ENCODE measurements at places on chromosomes 4 and X.

DNA sequence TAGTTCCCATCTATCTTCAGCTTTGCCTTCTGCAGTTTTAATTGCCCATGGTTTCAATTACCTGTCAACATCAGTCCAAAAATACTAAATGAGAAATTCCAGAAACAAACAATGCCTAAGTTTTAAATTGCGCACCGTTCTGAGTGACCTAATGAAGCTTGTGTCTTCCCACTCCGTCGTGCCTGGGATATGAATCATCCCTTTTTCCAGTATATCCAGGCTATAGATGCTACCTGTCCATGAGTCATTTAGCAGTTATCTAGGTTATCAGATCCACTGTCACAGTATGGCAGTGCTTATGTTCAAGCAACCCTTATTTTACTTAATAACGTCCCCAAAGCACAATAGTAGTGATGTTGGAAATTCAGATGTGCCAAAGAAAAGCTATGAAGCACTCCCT lies 363.6 kb upstream of the FAM241A start:
- no peak for DNase-seq

- DNase-seq, result no peak
Measured at GRCh38 chr4:61443813-61444510, 243.8 kb downstream of the ADGRL3 start.

DNA sequence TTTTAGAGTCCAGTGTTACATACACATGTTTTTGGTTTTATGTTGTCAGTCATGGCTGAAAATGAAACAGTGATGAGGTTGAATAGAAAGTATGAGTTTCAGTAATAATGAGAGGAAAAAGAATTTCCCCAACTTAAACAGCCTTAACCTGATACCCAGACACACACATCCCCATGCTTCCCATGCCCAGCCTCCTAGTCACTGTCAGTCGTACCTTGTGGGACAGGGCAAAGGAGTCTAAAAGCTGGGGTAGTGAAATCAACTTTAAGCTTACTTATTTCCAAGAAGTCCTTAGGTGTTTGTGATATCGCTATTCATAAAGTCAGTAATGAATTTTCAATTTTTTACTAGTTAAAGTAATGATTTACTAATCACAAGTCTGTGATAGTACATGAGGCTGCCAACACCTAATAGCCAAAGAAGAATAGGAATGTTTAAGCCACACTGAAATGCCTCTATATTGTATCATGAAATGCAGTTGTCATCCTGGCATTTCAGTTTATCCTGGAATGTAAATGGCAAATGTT lies 24.3 kb upstream of the GPR34 start:
- DNase-seq, result no peak

DNA sequence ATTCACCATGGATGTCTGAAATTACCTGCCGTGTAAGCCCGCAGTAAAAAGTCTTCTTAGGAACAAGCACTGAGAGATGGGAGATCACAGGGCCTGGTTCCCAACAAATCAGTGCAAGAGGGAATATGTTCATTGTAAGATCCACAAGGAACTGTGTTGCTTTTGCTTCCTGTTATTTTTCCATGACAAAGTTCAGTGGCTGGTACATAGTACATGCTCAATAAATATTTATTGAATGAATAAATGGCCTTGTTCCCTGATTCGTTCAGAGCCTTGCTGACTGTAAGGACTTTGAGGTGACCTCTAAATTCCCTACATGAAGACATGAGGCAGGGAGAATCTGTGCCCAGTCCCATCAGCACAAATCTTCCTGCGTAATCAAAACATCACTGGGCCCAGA lies 7.4 kb downstream of the TMEM31 start:
- no peak for DNase-seq

DNA sequence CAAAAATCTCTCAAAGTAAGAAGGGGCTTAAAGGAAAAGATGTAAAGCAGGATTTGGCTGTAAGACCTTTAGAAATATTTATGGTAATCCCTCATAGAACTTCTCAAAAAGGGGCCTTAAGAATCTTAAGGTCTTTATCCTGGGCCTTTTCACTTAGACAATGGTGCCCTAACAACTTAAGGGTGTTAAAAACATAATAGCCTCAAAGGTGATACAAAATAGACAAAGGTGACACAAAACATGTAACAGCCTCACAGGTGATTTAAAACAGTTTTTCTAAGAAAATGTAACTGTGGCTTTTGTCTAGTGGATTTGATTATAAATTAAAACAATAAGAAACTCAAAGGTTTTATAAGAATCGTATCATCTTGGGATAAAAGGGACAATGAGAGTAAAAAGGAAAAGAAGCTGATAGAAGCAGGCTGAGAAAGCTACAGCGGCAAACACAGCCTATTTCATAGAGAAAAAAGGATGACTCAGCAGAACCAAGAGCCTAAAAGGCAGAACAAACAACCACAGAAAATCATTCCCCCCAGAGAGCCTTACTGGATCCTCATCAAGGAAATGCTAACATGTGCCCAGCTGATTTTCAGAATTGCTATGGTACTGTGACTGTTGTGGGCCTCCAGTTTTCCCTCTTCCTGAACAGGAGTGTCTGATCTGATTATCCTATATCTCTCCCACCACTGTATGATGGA lies 164.3 kb downstream of the STPG2 start:
- no peak for DNase-seq

DNA sequence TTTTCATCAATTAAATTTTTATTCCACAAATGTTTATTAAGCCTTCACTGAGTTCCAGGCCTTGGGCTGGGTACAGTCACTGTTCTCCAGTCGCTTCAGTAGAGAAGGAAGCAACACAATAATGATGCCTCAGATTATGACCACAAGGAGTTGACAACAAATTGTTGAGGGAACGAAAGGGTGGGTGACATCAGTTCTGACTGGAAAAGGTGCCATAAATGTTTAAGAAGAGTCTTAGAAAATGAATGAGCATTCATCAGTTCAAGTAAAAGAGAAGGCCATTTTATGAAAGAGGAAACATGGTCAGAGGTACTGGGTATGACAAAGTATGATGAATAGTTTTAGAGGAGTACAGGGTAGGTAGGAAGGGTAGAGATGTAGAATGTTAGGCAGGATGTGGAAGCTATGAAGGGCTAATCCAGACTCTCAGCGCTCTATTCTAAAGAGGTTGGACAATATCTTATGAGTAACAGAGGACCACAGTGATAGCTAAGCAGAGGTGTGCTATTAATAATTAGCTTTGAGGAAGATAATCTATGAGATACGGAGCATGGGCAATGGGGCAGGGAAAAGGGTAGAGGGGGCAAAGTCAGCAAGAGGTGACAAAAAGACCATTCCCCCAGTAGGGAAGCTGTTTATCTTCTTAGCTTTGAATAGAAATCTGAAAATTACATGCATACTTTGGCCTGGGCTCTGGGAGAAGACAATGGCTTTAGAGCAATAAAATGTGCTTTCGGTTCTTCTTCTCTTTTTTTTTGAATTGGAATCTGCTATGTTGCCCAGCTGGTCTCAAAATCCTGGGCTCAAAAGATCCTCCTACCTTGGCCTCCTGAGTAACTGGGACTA lies 20.4 kb downstream of the AFP start:
- DNase-seq, result no peak

DNA sequence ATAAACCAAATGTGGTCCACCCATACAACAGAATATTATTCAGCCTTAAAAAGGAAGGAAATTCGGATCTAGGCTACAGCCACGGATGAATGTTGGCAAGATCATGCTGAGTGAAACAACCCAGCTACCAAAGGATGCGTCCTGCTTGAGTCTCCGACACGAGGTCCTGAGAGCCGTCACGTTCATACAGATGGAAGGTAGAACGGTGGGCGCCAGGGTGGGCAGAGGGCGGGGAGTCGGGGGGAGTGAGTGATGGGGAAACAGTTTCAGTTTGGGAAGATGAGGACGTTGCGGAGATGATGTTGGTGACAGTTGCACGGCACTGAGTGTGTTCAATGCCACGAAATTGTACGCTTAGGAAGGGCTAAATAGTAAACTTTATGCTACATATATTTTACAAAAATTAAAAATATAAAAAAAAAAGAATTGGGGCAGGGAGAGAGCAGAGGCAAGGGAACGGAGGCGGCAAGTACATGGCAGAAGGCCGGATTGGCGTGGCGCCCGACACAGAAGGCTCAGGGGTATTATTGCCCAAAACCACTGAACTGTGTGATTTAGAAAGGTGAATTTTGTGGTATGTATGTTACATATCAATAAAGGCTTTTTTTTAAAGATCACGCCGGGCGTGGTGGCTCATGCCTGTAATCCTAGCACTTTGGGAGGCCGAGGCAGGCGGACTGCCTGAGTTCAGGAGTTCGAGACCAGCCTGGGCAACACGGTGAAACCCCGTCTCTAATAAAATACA lies 14.8 kb upstream of the MXD4 start:
- DNase-seq, result no peak

- DNase-seq, result no peak
Measured at GRCh38 chr4:71188951-71189350, 149.9 kb upstream of the SLC4A4 start.

GRCh38 chrX:72141372-72142004 lies 9.8 kb upstream of the RTL5 start:
- no peak for DNase-seq

- DNase-seq, result no peak
Measured at GRCh38 chr4:73487233-73487632, 5.7 kb downstream of the AFM start.

DNA sequence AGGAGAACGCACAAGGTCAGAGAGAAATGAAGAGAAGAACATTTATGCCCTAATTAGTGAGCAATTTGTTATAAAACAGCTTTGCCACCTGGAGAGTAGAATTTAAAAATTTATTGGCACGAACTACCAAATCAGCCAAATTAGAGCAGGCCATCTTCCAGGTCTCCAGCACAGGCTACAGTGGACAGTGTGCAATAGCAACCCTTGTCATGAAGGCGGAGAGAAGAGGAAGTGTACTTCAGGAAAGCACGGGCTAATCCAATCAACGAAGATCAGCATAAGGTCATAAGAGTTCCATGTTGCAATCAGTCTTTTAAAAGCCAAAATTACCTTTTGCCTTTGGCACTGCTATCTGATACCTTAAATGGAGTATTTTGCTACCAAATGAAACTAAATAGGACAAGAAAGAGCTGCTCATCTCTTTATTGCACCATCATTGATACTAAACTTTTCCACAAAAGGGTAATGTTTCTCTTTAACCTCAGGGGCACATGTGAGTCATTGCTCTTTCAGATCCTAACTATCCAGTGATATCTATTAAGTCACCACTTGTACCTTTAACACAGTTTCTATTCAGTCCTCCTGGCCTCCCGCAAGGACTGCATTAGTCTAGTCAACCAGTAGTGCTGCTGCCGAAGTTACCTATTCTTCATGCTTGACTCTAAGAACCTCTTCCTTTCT lies 19.9 kb downstream of the ANK2 start:
- no peak for DNase-seq

GRCh38 chrX:39936886-39937770 lies 160.6 kb downstream of the BCOR start:
- DNase-seq, result no peak

DNA sequence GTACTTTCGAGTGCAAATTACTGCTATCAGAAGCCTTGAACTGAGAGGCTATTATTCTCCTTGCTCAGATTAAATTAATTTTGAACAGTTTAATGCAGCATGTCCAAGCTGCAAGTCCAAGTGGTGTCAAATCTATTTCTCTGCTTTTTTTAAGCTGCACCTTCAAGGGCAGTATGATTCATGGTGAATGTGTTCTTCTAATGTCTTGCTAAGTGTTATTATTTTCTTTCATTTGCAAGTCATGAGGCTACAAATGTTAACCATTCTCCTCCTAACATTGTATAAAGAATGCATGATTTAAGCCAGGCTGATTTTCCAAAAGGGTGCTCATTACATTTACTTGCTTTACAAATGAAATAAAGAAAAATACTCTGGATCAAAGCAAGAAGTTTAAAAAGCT lies 200.4 kb downstream of the TEX13C start:
- DNase-seq, result no peak

GRCh38 chrX:16828124-16828908 lies 41.8 kb downstream of the RBBP7 start:
- no peak for DNase-seq

- DNase-seq, result no peak
Measured at GRCh38 chr4:46870411-46870810, 38.6 kb downstream of the COX7B2 start.

GRCh38 chr4:22962295-22962694 lies 269.6 kb downstream of the GBA3 start:
- no peak for DNase-seq

- DNase-seq, result no peak
Measured at GRCh38 chr4:176238826-176239225, 30.2 kb downstream of the ASB5 start.

GRCh38 chrX:29376584-29376983 lies 789.3 kb downstream of the IL1RAPL1 start:
- no peak for DNase-seq

GRCh38 chr4:99029018-99029735 lies 33.7 kb downstream of the METAP1 start:
- DNase-seq, result no peak

DNA sequence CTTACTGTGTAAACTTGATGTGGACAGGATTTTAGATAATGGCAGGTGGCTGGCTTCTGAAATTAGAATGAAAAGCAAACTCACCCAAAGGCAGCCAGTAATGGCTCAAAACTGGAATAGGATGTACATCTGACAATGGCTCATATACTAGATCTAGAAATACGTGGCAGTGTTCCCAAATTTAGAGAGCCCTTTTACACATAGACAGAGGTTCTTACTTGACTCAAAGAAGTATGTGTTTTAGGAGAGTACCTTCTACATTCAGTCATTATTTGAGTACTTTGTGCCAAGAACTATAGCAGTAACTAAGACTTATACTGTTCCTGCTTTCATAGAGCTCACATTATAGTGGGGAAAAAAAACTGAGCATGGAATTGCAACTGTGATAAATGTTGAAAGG lies 48.0 kb downstream of the UBE2K start:
- no peak for DNase-seq

DNA sequence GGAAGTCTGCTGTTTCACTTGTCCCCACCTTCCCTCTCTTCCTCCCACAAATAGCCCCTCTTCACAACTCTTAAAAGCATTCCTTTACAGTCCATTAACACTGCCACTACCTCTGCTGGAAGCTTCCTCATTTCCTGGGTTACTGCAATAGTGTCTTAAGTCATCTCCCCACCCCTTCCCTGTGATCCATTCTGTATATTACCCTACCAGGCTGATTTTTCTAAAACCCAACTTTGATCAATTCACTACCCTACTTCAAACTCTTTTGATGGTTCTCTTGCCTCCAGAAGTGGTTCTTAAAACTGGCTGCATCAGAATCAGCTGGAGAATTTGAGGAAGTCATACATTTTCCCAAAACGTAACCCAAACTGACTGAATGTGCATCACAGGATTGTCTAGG lies 8.8 kb upstream of the XIAP start:
- DNase-seq, result no peak
